ENCODE measurements at places on chromosomes 6 and 20.

DNA sequence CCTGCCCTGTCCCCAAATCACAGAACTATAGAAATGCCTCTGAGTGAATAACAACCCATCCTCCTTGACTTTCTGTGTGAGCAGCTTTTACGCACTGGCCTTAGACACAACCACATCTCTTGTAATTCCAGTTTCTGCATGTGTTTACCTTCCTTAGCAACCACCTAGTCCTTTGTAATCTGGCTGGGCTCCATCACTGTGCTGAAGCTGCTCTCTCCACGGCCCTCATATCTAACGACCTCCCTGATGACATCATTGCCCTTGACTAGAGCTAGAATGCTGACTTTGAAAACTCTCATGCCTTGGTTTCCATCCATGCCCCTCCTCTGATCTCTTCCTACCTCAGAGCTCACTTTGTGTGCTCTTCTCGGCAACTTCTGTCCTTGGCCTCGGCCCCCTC lies 30.5 kb upstream of the GLP1R start:
- no peak for DNase-seq

DNA sequence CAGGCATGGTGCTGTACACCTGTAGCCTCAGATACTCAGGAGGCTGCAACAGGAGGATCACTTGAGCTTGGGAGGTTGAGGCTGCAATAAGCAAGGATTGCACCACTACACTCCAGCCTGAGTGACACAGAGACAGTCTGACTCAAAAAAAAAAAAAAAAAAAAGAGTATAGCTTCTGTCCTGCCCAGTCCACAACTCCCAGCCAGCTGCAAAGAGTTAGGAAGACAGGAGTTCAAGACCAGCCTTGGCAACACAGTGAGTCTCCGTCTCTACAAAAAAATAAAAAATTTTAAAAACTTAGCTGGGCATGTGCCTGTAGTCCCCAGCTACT lies 28.3 kb upstream of the TLDC2 start:
- DNase-seq, result no peak

DNA sequence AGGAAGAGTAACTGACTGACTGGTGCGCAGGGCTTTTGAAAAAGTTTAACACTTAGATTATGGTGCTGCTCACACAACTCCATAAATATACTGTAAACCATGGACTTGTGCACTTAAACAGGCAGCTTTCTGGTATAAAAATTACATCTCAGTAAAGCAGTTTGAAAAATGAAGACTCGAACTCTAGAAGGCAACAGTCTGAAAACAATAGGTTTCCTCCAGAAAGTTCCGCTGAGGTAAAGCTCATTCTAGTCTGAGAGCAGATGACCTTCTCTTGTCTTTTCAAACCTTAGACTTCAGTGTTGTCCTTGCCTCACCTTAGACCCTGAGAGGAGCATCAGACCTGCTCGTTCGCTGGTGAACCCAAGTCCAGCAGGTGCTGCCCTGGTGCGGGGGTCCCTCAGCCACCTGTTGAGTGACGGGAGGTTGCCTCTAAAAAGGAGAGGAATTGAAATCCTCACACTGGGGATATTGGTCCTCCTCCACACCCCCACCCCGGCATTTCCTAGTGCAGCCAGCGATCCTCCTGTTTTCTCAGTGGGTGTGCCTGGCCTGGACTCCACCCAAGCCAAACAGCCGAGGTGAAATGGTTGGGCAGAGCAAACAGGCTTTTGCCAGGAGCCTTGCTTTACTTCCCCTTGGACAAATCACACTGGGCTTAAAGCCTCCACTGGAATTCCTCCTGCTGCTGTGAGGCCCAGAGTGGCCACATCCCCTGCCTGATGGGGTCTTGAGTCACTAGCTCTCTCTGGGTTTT lies 14.7 kb upstream of the PYGB start:
- DNase-seq, result peak; percentile 95

DNA sequence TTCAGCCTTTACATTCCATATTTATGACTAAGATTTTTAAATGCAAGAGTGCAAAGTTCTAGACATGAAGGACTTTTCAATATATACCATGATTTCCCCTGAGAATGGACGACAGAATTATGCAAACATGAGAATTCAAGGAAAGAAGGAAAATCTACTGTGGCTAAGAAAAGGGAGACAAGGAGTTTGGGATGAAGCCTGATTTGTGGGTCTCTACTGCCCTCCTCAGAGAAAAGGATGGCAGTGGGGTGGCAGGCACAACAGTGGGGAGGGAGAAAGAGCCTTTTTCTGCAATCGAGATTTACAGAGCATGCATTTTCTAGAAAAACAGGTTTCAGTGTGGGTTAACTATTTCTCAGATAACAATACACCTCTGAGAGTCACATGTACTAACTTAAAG lies 466.9 kb upstream of the NRSN1 start:
- peak; percentile 11 for DNase-seq

- no peak for DNase-seq
Observed at GRCh38 chr20:20525214-20525613, 157.3 kb downstream of the INSM1 start.

All from HT1080 (cell line).